ENCODE measurements at places on chromosomes 11 and 22.

GRCh38 chr11:13429836-13430235, 33.2 kb downstream of the BTBD10 start:
- DNase-seq, result no peak

DNA sequence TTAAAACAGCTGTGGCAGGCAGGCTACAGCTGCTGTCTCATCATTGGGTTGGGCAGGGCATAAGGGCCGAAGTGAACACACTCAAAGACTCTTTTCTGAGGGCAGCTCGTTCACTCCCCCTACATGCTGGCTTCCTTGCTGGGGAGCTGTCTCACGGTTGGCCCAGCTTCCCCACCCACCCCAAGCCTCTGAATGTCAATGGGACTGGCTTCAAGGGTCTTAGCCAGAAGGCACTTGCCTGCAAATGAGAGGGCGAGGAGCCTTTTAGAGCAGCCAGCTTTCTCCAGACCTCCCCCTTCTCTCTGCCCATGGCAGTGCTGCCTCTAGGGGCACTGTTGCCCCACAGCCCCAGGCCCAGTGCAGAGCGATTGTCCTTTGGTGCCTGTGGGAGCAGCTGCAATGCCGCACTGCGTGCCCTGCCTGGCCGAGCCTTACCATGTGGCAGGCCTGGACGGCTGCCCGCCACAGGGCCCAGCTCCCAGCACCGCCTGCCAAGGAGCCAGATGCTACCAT, 94.7 kb upstream of the RASSF10 start:
- DNase-seq, result no peak

- DNase-seq, result no peak
Observed at GRCh38 chr22:49152127-49152938, 675.3 kb downstream of the BRD1 start.

GRCh38 chr11:68441466-68442230, 18.9 kb upstream of the PPP6R3 start:
- DNase-seq, result no peak

DNA sequence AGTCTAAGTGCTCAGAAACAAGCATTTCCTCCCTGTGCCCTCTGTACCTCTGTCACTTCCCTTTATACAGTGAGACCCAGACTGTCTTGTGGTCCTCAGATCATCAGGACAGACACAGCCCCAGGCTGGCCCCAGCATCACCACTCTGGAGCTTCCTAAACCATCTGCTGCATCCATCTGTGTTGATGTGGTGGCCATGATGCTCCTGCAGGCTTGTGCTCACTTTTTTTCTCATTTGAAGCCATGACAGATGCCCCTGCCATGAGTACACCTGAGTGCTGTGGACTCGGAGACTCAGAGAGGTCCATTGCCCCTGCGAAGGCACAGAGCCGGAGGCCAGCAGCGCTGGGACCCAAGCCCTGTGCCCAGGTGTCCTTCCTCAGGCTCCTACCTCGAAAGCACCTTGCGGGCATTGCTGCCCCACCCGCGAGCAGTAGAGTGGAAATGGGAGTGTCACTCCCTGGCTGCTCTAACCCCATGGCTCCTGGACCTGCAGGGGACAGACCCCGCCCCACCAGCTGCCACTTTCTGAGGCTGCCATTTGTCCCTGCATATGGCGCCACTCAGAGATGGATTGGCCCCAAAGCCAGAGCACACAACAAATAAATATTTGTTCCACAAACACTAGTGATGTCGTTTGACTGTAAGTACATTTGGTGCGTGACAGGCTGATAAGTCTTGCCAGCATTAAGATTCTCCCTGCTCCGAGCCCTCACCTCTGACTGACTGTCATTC, 593.5 kb downstream of the TBC1D22A start:
- no peak for DNase-seq

DNA sequence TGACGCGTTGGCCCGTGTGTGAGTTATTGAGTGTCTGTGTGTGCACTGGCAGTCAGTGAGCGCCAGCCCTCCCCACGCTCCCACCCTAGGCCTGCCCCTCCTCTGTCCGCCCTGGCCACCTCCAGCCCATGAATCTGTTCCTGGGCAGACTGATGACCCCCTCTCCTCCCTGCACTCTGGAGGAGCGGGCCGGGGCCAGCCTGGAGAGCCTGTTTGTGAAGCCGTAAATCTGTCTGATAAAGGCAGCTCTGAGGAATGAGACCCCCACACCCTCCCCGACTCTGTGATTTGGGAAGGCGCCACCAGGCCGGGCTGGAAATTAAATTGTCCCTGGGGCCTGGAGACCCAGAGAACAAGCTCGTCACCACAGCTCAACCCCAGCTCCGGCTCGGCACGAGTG, 8.6 kb downstream of the TSSC4 start:
- no peak for DNase-seq

DNA sequence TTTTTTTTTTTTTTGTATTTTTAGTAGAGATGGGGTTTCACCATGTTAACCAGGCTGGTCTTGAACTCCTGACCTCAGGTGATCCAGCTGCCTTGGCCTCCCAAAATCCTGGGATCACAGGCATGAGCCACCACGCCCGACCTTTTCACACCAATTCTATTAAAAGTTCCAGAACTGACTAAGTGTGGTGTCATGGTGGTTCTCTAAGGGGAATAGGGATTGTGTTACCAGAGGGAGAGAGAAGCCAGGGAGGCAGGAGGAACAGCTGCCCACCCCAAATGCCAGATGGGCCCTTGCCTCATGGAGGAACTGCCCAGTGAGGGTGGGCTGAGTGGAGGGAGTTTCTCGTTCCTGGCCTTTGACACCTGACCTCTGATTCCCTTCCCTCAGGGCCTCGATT, 5.9 kb downstream of the RPS6KA4 start:
- DNase-seq, result no peak

- DNase-seq, result peak; percentile 14
Observed at GRCh38 chr11:61061081-61061826, 41.0 kb upstream of the CD5 start.

GRCh38 chr22:21826204-21826603, 41.2 kb downstream of the MAPK1 start:
- DNase-seq, result no peak

- no peak for DNase-seq
Observed at GRCh38 chr22:39094717-39095389, 2.2 kb upstream of the APOBEC3H start.

DNA sequence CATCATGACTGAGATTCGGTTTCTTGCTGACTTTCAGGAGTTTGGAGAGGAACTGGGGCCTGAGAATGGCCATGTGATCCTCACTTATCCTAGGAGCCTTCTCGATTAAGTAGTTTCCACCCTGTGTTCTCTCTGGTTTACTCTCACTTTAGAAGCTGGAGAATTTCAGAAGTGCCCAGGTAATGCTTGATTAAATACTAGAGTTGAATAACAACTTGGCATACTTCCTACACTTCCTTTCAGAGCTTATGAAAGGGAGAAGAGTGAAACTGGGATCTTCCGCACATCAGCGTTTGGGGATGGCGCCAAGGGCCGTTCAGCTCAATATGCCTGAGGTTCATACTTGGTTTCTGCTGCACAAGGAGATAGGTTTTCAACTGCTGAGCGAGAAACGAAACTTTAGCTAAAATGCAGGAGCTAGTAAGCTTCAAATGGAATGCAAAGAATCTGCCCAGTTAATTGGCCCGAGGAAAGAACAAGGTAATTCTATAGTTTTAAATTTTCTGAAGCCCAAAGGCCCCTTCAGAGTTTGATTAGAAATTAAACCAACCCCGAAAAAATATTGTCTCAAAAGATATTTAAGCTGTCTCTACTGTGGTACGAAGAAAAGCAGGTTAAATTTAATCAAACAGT, 823 bp upstream of the MUC15 start:
- DNase-seq, result no peak

GRCh38 chr11:46436113-46436512, 44.5 kb upstream of the CHRM4 start:
- no peak for DNase-seq

DNA sequence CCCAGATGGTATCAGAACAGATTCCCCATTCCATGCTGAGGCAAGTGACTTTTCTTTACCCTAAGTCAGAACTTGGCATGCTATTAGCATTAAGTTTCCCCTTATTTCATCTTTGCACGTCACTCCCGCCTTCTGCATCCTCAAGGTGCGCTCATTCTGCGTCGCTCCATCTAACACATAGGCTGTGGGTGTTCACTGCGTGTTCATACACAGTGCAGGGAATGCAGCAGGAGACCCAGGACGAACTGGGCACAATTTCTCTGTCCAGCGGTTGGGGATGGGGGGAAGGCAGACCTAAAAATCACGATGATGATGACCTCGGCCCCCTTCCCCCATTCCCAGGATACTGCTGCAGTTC, 19.7 kb upstream of the ACR start:
- DNase-seq, result no peak

GRCh38 chr11:47186076-47186699, at the start of gene PACSIN3:
TSS of gene PACSIN3 (minus strand) at chr11:47186434. CDS start at chr11:47182727, 3,707 bp downstream.
- DNase-seq, result peak; percentile 13

DNA sequence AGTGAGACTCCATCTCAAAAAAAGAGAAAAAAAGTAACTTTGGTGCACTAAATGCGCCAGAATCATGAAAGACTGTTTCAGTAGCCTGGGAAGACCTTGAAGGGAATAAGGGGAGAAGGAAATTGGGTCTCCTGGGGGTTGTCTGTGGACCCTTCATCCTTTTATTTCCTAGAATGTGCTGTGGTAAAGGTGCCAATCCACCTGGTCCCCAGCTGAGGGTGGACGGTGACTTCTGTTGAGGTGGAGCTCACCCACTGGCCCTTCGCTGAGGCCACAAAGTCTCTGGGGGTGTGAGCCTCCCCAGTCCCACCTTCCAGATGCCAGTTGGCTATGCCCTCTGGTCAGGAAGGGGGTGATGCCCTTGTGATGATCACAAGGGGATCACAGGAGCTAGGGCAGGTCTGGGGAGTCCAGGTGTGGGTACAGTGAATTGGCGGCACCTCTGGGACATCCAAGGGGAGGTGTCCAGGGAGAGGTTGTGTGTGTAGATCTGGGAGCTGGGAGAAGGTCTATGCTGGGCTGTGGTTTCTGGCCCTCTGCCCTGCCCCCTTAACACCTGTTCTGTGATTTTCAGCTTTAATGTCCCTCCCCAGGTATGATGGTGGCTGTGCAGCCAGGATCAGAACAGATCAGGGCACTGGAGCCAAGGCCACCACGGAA, 34.2 kb upstream of the LMO1 start:
- DNase-seq, result no peak

- no peak for DNase-seq
Observed at GRCh38 chr11:100009728-100010127, 677.4 kb upstream of the ARHGAP42 start.

- DNase-seq, result no peak
Observed at GRCh38 chr11:123356539-123356938, 73.5 kb upstream of the GRAMD1B start.

DNA sequence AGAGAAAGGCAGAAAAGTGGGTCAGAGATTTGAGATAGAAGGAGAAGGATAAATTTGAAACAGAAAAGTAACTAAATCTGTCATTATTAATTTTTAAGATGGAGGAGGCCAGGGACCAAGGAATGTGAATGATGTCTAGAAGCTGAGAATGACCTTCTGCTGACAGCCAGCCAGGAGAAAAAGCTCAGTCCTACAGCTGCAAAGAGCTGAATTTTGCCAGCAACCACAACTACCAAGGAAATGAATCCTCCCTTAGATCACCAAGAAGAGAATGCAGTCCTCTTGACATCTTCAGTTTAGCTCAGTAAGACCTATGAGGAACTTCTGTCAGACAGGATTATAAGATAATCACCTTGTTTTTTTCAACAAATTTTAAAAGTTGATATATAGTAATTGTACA, 538.2 kb downstream of the LRRC4C start:
- DNase-seq, result no peak

GRCh38 chr22:31647523-31648320, 14.3 kb downstream of the PISD start:
- no peak for DNase-seq

- no peak for DNase-seq
Observed at GRCh38 chr11:15890031-15890713, 466.2 kb downstream of the SOX6 start.

DNA sequence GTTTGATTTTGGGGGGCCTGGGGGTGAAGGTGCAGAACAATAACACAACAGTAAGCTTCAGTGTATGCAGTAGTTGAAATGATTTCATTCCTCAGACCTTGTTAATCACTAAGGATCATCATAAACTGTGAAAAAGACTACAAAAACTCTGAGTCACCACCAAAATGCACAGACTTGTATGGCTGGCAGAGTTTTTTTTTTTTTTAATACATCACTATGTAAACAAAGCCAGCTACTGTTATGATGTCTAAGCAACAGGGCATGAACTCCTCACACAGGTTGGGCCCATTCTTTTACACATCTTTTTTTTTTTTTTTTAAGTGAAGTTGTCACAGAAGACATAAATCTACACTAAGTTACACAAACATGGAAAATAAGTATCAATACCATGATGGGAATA, 311.9 kb downstream of the GUCY1A2 start:
- DNase-seq, result no peak

- DNase-seq, result no peak
Observed at GRCh38 chr11:86278226-86278625, 23.8 kb upstream of the HIKESHI start.

Data from effector CD8-positive, alpha-beta T cell (primary cell).